T-helper 2 cell (primary cell): ENCODE measurements at places on chromosomes 6 and 20.
A peak's percentile ranks its signal among the peaks of the same experiment; 100 is the strongest.

GRCh38 chr20:61192337-61192950, 59.6 kb upstream of the CDH4 start:
- DNase-seq: no peak

GRCh38 chr6:158168040-158168289, at the start of gene SERAC1:
TSS of gene SERAC1 (minus strand) at chr6:158168262. CDS start at chr6:158158363, 9,899 bp downstream.
- DNase-seq: no peak

DNA sequence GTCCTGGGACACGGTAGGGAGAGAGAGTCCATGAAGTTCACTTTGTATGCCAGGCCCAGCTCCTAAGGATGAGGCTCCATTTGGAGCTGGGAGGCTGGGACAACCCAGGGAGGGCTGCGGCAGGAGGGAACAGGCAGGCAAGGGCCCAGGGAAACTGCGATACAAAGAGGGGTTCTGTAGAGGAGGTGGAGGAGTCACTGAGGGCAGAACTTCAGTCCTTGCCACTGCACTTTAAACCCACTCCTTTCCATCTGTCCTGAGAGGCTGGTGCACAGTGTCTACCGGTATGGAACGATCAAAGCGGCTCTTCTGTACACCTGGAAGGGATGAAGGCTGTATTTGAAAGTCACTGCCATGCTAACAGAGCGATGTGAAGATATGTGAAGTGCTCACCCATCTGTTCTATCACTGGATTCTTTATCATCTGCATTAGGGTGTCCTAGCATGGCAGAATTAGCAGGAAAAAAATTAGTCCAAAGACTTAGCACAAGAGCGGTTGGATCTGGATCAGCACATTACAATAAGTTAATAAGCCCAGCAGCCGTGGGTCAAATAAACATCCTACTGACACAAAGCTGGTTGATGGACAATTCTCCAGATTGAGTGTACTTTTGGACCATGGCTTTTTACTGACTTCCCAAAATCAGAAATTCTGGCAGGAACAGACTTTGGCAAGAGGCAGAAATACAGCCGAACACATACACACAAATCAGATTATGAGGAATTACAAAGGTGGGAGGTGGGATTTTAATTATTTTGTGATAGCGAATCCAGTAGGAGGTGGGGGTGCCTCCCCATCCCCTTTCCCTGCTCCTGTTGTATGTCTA, 20.9 kb upstream of the ZFAND3 start:
- DNase-seq: no peak

DNA sequence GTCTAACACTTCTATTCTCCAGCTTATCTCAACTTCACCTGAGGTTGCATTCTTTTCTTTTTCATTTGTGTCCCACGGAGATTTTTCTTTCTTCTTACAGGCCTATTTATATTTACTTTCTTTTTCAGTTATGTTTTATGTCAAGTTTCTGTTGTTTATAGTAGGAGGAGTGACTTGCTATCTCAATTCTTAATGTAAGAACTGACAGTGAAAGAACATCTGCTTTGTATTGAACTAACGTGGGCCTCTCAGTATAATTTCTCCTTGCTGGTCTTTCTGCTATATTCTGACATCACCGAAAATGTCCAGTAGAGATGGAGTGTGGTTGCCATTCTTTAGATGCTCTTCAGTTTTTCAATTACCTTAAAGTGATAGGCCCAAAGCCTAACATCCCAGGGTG, 521.7 kb downstream of the EPM2A start:
- DNase-seq: no peak

- no peak for DNase-seq
These were observed 50.6 kb upstream of the GGTLC1 start for GRCh38 chr20:24039196-24039595.

GRCh38 chr6:13263669-13264068, 64.7 kb downstream of the TBC1D7 start:
- no peak for DNase-seq

GRCh38 chr6:149545258-149545753, 537 bp downstream of the PPIL4 start:
- peak; percentile 67 for DNase-seq

- no peak for DNase-seq
These were observed 25.4 kb upstream of the GMNN start for GRCh38 chr6:24749297-24749696.

GRCh38 chr6:14810021-14810420, 435.8 kb upstream of the JARID2 start:
- DNase-seq: no peak

DNA sequence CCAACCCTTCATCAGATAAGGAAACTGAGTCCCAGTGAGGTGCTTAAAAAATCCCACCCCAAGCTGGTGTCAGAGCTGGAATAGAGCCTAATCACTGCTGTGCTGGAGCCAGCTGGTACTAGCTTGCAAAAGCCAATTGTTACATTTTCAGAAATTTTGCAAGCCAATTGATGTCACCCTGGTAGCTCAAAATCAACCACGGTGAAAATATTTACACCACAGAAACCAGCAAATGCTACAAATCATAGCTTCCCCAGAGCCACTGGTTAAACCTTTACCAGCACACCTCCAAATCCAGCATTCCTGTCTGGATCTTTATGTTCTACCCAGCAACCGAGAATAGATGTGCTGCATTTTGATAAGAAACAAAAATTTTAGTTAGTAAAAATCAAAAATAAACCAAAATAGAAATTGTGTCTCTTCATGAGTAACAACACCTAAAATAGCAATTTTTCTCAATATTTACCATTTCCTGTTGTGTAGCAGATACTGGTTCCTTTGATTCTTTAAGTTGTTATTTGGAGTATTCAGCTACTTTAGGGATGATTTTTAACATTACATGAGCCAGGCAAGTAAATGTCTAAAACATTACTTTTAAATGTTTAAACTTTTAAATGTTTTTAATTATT, 7.2 kb upstream of the LCA5 start:
- DNase-seq: no peak
